ENCODE measurements at places on chromosomes 7 and 10.

GRCh38 chr10:235915-236314, 100.7 kb downstream of the ZMYND11 start:
- H3K4me1 ChIP-seq = no peaks in the 10 kb centered on the region
- no peak overlapping the region for H3K27ac ChIP-seq
- no peak overlapping the region for H3K4me3 ChIP-seq
- no peaks in the 10 kb centered on the region for H3K27me3 ChIP-seq

GRCh38 chr10:44809647-44810046, 101.5 kb upstream of the TMEM72 start:
- no peak overlapping the region for H3K4me3 ChIP-seq
- no peaks in the 10 kb centered on the region for H3K36me3 ChIP-seq
- DNase-seq = no peak
- no peaks in the 10 kb centered on the region for H3K4me1 ChIP-seq
- no peak overlapping the region for H3K27ac ChIP-seq

DNA sequence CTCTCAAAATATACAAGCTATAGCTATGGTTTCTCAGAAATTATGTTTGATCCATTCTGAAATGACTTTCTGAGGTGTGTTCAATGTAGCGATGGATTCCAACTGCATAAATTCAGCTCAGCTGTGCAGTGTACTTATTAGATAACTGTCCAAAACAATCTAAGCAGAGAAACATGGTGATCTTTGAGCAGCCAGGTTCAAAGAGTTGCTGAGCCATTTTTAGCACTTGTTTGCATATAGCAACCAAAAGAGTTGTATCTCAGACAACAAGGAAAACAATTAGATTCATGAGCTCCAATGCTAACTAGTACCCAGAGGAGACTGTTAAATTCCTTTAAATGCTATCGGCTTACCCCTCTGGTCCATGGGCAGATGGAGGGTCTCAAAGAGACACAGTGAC, 15.9 kb upstream of the KCNIP2 start:
- DNase-seq = no peak
- no peak overlapping the region for H3K4me3 ChIP-seq

DNA sequence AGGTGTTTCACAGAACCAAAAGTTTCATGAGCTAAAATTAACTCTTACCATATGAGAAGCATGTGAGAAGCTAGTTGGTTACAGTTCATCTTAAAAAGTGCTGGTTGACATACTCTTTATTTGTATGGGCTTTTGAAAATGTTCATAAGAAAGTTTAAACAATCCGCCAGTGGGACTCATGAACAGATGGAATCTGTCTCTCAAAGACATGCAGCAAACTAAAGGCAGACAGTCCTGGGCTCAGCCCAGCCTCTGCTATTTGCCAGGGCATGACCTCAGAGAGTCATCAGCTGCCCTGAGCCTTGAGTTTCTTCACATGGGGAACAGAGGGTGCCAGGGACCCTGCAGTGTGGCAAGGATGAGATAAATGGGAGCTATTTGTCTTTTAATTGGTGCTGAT, 3.2 kb downstream of the PYROXD2 start:
- no peak overlapping the region for H3K4me3 ChIP-seq
- no peak overlapping the region for H3K27ac ChIP-seq
- H3K36me3 ChIP-seq = no peaks in the 10 kb centered on the region
- no peak for DNase-seq
- no peaks in the 10 kb centered on the region for H3K27me3 ChIP-seq

- H3K27ac ChIP-seq = no peak overlapping the region
- DNase-seq = no peak
- no peak overlapping the region for H3K4me3 ChIP-seq
- H3K36me3 ChIP-seq = no peaks in the 10 kb centered on the region
Measured at GRCh38 chr7:154598396-154598795, 404.5 kb downstream of the PAXIP1 start.

GRCh38 chr7:86600506-86601290, 43.0 kb upstream of the GRM3 start:
- H3K36me3 ChIP-seq = no peaks in the 10 kb centered on the region
- H3K27ac ChIP-seq = no peak overlapping the region
- DNase-seq = no peak
- no peaks in the 10 kb centered on the region for H3K4me1 ChIP-seq

- peak overlapping the region; percentile 25 for H3K27ac ChIP-seq
- peaks cover 71% of the 10 kb centered on the region for H3K27me3 ChIP-seq
- H3K4me1 ChIP-seq = peaks cover 59% of the 10 kb centered on the region
- H3K4me3 ChIP-seq = peak overlapping the region; percentile 89
- peak; percentile 34 for DNase-seq
Measured at GRCh38 chr7:157685430-157686284, 348.9 kb downstream of the DNAJB6 start.

DNA sequence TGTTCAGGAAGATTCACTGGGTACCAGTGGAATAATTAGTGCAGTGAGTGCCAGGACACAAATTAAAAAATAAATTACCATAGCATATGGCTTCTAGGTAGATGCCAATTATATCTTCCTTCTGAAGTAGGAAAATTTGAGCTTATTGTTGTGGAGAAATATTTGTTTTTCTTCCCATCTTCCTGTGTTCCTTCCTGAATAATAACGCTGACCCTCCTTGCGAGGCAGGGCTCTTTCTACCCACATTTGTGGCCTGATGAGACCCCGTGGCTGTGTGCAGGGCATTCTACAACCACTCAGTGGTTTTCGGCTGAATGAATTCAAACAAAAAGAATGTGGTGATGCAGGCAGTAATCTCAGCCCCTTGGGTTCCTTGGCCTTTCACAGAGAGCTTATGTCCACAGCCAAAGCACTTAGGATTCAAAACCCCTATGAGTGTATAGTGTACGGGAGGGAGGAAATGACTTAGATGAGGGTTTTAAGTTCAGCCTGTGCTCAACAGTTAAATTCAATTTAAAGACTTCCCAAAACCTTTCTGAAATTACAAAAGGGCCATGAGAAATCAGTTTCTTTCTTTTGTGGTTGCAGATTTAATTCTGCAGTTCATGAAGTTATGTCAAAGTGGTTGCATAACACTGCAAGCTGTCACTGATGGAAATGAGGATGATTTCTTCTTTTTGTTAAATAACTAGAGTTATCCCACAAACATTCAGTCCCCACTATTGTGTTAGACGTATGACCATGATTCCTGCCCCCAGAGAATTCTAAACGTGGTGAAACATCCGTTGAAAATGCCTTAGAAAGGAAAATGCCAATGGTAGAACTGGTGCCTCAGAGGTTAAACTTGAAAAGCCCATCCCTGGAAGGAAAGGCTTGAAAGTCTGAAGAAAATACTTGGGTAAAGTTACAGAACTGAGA, 255.3 kb downstream of the FZD1 start:
- no peaks in the 10 kb centered on the region for H3K27me3 ChIP-seq
- peaks cover 7% of the 10 kb centered on the region for H3K4me1 ChIP-seq
- H3K27ac ChIP-seq = no peak overlapping the region
- H3K36me3 ChIP-seq = no peaks in the 10 kb centered on the region
- DNase-seq = no peak

DNA sequence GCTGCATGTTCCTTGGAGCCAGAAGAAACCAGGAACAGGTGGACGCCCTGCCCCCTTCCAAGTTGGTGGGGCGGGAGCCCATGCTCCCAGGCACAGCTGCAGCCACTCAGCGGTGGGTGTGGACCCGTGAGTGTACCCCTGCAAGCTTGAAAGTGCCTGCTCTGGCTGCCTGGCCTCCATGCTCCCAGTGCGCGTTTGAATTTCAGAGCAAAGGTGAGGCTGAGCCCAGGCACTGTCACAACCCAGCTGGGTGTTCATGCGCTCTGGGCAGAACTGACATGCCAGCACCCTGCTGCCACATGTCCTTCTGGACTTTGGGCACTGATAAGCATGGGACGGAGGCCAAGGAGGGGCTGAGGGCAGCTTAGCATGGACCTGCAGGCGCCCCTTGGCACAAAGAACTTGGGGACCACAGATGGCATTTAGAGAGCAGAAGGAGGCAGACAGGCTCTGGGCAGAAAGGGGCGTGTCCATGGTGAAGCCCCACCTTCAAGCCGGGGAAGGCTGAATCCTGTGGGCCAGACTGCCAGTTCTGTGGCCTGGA, 402.0 kb upstream of the NRG3 start:
- H3K4me3 ChIP-seq = no peak overlapping the region
- no peak overlapping the region for H3K27ac ChIP-seq
- H3K27me3 ChIP-seq = no peaks in the 10 kb centered on the region
- no peaks in the 10 kb centered on the region for H3K4me1 ChIP-seq
- peaks cover 5% of the 10 kb centered on the region for H3K36me3 ChIP-seq
- no peak for DNase-seq

DNA sequence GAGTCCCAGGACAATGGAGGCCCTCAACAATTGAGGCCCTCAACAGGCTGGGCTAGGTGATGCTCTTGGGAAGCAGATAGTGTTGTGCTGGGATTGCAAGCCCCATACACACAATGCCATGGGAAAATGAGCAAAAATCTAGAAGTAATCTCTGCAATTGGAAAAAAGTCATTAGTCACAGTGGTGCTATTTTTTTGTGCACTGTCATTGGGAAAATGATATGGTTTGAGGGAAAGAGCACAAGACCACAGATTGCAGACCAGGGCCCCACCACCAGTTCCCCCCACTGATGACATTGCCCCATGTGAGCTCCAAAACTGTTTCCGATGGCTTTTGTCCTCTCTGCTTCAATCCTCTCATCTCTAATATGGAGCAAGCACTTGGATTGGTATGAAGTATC, 1.9 kb downstream of the KCTD7 start:
- peak overlapping the region; percentile 86 for H3K4me3 ChIP-seq
- H3K27me3 ChIP-seq = no peaks in the 10 kb centered on the region
- H3K4me1 ChIP-seq = peaks cover 16% of the 10 kb centered on the region
- H3K36me3 ChIP-seq = no peaks in the 10 kb centered on the region
- peak overlapping the region; percentile 17 for H3K27ac ChIP-seq

DNA sequence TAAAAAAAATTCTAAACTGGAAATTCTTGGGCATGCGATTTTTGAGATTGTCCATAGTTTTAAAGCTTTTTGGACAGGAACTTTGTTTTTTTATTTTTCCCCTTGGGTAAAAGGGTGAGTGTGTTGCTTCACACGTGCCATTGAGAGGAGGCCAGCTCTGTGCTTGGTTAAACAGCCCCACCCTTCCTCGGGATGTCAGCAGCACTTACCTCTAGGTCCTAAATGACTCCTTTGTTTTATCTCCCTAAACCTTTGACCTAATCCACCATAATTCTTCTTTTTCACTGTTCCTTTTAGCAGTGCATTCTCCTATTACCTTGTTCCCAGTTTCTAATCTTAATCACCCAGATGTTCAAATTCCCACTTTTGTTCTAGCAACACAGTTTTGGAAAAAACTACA, 83.5 kb downstream of the SEMA3D start:
- no peaks in the 10 kb centered on the region for H3K27me3 ChIP-seq
- H3K36me3 ChIP-seq = no peaks in the 10 kb centered on the region
- no peak overlapping the region for H3K4me3 ChIP-seq

GRCh38 chr7:35716038-35716803, 21.3 kb upstream of the HERPUD2 start:
- no peak overlapping the region for H3K4me3 ChIP-seq
- peaks cover 6% of the 10 kb centered on the region for H3K4me1 ChIP-seq
- H3K27ac ChIP-seq = no peak overlapping the region
- no peaks in the 10 kb centered on the region for H3K36me3 ChIP-seq
- no peak for DNase-seq

GRCh38 chr10:62813453-62813852, 2.7 kb downstream of the EGR2 start:
- peaks cover 12% of the 10 kb centered on the region for H3K36me3 ChIP-seq
- H3K27ac ChIP-seq = no peak overlapping the region
- DNase-seq = no peak
- peaks cover 40% of the 10 kb centered on the region for H3K27me3 ChIP-seq
- H3K4me1 ChIP-seq = peaks cover 69% of the 10 kb centered on the region

- no peak overlapping the region for H3K4me3 ChIP-seq
- H3K36me3 ChIP-seq = peaks cover 9% of the 10 kb centered on the region
- no peaks in the 10 kb centered on the region for H3K27me3 ChIP-seq
Measured at GRCh38 chr7:123051916-123052315, 56.4 kb upstream of the TAS2R16 start.

DNA sequence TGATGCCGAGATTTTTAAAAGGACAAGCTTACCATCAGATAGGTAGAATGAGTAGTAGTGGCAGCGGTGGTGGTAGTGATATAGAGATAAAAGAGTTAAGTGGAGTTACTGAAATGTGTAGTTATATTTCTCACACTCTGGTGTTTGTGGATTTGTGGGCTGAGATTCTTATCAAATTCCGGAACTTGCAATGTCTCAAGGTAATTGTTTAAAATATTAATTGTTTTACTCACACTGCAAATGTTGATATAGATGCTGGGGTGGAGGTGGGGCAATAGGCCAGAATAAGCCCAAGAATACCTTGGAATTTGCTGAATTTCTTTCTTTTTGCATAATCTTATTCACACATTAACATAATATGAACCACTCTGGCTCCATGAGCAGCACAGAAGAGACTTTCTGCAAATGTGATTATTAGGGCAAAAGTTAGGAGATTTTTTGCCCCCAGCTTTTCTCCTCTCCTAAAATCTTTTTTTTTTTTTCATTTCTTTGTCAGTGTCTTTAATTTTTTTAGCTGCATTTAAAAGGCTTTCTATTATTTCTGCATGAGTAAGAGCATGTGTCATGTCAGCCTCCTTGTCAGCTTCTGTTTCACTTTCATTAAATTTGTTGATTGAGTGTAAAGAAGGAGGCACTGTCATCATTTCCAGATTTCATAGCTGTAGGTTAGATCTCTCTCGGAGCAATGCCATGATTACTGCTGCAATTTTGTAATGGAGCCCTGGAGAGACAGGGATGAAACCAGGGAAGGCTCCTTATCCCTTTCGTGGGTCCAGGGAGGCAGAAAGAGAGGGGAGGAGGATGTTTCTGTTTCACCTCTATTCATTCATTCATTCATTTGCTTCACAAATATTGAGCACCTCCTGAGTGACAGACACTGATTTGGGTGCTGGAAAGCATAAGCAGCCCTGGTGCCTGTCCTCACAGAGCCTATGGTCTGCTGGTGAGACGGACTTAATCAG, 13.1 kb upstream of the SGMS1 start:
- H3K27me3 ChIP-seq = peaks cover 3% of the 10 kb centered on the region
- no peaks in the 10 kb centered on the region for H3K4me1 ChIP-seq
- DNase-seq = no peak
- H3K4me3 ChIP-seq = no peak overlapping the region

- no peaks in the 10 kb centered on the region for H3K4me1 ChIP-seq
- H3K4me3 ChIP-seq = no peak overlapping the region
- H3K27ac ChIP-seq = no peak overlapping the region
- DNase-seq = no peak
- no peaks in the 10 kb centered on the region for H3K27me3 ChIP-seq
Measured at GRCh38 chr10:129446183-129446581, 20.9 kb upstream of the MGMT start.

DNA sequence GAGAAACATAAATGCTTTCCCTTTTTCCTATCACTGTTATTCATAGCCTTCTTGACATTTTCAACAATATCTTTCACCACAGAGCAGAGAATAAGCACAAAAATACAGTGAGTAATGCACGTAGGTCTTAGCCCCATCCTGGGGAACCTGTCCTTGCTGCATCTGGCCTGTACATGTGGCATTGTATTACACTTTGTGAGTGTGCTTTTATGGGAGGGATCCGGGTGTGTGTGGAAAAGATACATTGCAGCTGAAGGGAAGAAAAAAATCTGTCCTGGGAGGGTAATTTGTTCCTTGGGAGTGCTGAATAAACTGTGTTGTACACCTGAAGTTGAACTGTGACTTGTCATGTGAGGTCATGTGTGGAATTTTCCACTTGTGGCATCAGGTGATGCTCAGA, 422.7 kb upstream of the LRGUK start:
- H3K4me3 ChIP-seq = no peak overlapping the region
- H3K4me1 ChIP-seq = no peaks in the 10 kb centered on the region
- H3K36me3 ChIP-seq = no peaks in the 10 kb centered on the region
- H3K27ac ChIP-seq = no peak overlapping the region
